Stimulated activated CD8-positive, alpha-beta memory T cell treated with anti-CD3 and anti-CD28 coated beads, Interleukin-4, amount 100 ng/mL, for 4 hours (primary cell): ENCODE measurements at places on chromosomes 11 and 22.

DNA sequence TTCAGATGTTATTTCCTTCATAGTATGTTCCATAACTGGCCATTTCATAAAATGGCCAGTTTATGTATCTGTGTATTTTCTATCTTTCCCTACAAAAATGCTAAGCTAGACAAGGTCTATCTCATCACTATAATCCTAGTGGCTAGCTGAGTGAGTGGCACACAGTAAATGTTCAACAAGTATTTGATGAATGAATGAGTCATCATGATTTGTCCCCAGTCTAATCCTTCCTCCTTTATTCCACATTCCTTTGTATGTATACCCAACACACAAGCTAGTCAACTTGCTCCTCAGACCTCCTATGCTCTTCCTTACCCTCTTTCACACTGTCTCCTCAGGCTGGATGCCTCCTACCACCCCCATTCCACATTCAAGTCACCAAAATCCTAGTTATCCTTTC is 12.5 kb downstream of the APLNR start:
- no peak for DNase-seq

DNA sequence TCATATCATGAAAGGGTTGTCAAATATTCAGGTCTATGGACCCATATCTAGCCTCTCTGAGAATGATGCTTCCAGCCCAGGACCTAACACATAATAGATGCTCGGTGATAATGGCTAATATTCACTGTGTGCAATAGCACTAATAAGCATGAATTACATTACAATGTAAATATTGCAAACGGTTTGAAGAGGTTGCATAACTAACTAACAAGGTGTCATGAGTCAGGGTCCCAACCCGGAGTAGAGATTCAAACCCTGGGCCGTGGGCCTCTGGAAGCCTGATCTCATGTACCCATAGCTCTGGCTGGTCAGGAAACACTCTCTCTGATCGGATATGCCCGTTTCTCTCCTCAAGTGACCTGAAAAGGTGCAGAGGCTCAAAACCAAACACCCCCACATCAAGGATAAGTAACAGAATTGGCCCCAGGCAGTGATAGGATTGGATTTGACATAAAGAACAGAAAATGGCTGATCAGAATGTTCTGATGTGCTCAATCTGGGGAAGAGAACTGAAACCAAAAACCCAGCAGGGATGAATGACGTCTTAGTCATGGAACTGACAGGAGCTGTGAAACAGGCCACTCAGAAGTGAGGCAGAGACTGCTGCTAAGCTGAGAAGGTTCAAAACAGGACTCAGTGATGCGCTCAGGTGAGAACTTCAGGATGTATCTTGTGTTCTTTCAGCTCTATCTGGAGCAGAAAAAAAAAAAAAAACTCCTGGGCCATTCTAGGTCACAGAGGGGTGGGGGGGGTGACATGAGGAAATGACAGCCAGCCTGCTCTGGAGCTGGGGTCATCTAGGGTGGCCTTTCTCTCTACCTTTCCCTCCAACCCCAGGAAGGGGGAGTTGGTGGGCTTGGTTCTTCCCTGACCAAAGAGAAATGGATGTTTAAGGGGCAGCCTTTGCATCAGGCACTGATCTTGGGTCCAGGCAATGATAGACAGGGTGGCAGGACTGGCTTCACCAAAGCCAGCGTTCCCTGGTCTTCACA is 6.6 kb upstream of the KCTD17 start:
- no peak for DNase-seq

DNA sequence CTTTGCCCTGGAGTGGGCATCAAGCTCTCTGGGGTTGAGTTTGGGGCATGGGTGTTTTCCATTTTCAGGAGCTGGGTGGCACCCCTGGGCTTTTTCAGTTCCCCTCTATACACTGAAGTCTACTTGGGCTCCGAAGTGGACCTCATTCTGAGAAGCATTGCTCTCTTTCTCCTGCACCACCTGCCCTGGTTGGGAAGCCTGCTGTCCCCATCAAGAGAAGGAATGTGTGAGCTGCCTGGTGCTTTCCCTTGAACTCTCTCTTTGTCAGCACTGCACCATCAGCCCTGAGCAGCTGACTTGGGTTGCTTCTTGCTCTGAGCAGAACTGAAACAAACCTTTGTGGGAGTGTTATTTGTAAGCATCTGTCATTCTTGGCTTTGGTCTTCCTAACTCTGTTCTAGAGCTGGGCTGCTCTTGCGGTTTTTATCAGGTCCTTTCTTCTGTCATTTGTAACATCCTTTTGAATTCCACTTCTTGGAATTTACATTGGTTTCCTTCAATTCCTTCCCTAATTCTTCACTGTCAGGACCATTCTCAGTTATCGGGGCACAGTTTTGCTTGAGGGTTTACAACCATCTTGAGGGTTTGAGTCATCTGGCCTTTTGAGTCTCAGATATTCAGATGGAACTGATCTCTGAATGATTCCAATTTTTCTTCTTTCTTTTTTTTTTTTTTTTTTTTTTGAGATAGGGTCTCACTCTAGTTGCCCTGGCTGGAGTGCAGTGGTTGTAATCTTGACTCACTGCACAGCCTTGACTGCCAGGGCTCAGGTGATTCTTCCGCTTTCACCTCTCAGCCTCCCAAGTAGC is 20.5 kb downstream of the UBE2L3 start:
- no peak for DNase-seq

GRCh38 chr22:35464399-35464798 is 64.5 kb downstream of the MCM5 start:
- DNase-seq = no peak

- DNase-seq = no peak
Measured at GRCh38 chr11:126082251-126083109, 19.8 kb upstream of the CDON start.

DNA sequence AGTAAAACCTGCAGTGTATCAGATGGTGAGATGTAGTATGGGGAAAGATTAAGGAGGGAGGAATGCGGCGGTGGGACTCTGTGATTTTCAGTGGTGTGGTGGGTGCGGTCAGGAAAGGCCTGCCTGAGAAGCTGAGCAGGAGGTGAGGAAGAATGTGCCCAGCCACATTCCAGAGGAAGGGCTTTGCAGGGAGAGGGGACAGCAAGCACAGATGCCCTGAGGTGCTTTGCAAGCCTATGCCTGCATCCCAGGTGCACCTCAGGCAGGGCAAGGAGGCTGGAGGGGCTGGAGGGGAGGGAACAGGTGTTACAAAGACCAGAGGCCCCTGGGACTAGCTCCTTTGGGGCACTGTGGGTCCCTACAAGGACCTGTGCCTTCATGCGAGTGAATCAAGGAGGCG is 42.1 kb downstream of the MYO7A start:
- DNase-seq = no peak

- DNase-seq = no peak
Measured at GRCh38 chr11:8870411-8871170, 40.4 kb upstream of the AKIP1 start.

- no peak for DNase-seq
Measured at GRCh38 chr11:124745835-124746620, 6.0 kb downstream of the VSIG2 start.
